ENCODE measurements at places on chromosomes 12 and 14.

DNA sequence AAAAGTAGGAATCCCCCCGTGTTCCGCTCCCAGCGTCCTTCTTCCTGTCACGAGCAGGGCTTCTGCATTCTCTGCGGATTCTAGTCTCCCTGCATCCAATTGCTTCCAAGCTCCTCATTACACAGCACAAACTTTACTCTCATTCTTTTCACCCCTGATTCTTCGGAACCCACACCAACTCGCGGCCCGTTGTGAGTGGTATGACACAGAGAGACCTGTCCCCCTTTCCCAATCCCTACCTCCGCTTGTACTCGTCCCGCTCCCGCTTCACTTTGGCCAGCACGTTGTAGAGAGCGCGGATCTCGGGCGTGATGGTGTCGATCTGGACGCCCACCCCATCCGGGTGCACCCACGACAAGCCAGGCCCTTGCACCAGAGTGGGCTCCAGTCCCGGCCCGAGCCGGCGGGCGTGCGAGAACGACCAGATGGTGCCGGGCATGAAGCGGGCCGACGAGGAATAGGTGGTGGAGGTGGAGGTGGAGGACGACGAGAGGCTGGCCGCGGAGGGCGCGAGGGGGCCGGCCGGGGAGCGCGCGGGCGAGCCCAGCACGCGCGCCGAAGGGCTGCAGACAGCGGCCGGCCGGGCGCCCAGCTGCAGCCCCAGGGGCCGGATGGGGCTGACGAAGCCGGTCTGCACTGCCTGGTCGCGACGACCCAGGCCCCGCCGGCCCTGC lies 687 bp downstream of the IFFO1 start:
- DNase-seq: peak; percentile 21

DNA sequence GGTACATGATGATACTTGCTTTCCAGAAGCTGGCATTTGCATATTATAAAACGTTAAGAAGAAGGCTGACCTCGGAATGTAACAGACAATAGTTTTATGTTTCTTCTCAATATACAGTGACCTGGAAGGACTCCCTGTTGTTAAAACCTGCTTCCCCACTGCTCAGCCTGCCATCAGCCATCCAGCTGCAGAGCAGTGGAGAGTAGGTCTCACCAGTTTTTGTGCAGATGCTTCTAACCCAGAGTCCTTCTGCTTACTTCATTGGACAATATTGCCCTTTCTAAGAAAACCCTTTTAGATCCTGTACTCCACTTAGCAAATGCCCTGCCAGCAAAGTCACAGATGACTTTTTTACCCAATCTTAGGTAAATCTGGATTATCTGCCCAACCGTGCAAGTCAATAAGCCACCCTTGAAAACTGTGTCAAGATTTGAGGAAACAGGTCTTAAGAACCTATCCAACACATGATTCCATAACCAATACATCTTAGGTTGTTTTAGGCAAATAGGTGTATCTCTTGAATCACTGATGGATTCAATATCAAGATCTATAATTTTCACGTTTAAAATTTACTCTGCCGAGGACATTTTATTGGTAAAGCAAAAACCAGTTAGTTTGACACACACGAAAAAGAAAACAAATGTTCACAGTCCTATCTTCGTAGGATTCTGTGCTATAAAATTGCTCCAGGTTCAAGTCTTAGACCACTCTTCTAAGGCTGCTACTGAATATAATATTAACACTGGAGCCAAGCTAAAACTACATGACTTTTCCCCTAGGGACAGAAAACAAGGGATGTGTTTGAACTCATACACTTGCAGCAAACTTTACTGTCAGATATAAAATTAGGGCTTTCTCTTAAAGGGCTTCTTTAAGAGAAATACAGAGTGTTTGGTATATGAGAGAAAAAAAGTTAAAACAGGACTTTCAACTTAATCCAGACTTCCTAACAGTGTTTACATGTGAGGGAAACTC lies 5.7 kb downstream of the PHLDA1 start:
- no peak for DNase-seq

GRCh38 chr14:65208548-65208947 lies 106.2 kb upstream of the MAX start:
- DNase-seq: no peak

GRCh38 chr12:70379846-70380245 lies 13.8 kb downstream of the KCNMB4 start:
- DNase-seq: no peak

All from stimulated activated CD4-positive, alpha-beta T cell treated with anti-CD3 and anti-CD28 coated beads, Interleukin-4, amount 100 ng/mL, for 1 hour (primary cell).